Natural killer cell treated with Interleukin-12 subunit alpha and Interleukin-12 subunit beta and Interleukin-15 and Interleukin-18, amount 100 ng/mL, for 72 hours (primary cell): ENCODE measurements at places on chromosomes 6 and 20.

GRCh38 chr20:52926505-52926904 is 45.7 kb upstream of the TSHZ2 start:
- H3K4me3 ChIP-seq, result no peak overlapping the region
- H3K27ac ChIP-seq, result no peak overlapping the region
- peaks cover 15% of the 10 kb centered on the region for H3K27me3 ChIP-seq
- H3K36me3 ChIP-seq, result no peaks in the 10 kb centered on the region

GRCh38 chr6:7668936-7669335 is 57.0 kb upstream of the BMP6 start:
- no peak overlapping the region for H3K27ac ChIP-seq
- H3K27me3 ChIP-seq, result peaks cover 17% of the 10 kb centered on the region
- H3K4me1 ChIP-seq, result no peaks in the 10 kb centered on the region
- H3K4me3 ChIP-seq, result no peak overlapping the region

- H3K27me3 ChIP-seq, result no peaks in the 10 kb centered on the region
- H3K4me1 ChIP-seq, result peaks cover 11% of the 10 kb centered on the region
- no peaks in the 10 kb centered on the region for H3K36me3 ChIP-seq
- H3K27ac ChIP-seq, result no peak overlapping the region
- no peak for DNase-seq
Measured at GRCh38 chr6:158387036-158387435, 74.8 kb downstream of the TULP4 start.

- peaks cover 4% of the 10 kb centered on the region for H3K4me1 ChIP-seq
- H3K36me3 ChIP-seq, result no peaks in the 10 kb centered on the region
- no peak overlapping the region for H3K27ac ChIP-seq
- peaks cover 10% of the 10 kb centered on the region for H3K27me3 ChIP-seq
- DNase-seq, result no peak
- no peak overlapping the region for H3K4me3 ChIP-seq
Measured at GRCh38 chr20:63061771-63062100, 55.0 kb upstream of the BHLHE23 start.

- H3K4me1 ChIP-seq, result no peaks in the 10 kb centered on the region
- no peak overlapping the region for H3K4me3 ChIP-seq
- no peaks in the 10 kb centered on the region for H3K36me3 ChIP-seq
- no peak overlapping the region for H3K27ac ChIP-seq
- H3K27me3 ChIP-seq, result no peaks in the 10 kb centered on the region
- DNase-seq, result no peak
Measured at GRCh38 chr6:81894306-81894705, 141.8 kb upstream of the TENT5A start.

DNA sequence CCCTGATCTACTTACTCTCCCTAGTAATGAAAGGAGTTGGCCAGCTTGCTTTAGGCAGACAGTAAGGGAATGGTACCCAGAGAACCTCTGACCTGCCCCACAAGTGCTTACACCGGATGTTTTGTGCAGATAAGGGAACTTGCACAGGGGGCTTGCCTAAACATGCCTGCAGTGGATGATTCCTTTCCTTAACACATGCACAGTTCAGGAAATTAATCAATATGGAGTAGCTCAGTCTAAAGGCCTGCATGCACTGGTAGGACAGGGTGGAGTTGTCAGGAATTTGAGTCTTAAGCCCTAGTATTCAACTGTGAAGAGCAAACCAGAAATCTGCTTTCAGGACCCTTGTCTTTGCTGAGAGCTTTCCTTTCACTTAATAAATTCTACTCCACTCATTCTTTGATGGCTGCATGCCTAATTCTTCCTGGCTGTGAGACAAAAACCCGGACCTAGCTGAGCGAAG is 3.9 kb upstream of the TRIM38 start:
- peak overlapping the region; percentile 69 for H3K4me3 ChIP-seq
- peaks cover 15% of the 10 kb centered on the region for H3K36me3 ChIP-seq
- H3K4me1 ChIP-seq, result peaks cover 50% of the 10 kb centered on the region
- H3K27me3 ChIP-seq, result no peaks in the 10 kb centered on the region

GRCh38 chr6:108564178-108564577 is 3.5 kb downstream of the FOXO3 start:
- peak overlapping the region; percentile 71 for H3K27ac ChIP-seq
- peaks cover 63% of the 10 kb centered on the region for H3K4me1 ChIP-seq
- H3K4me3 ChIP-seq, result peak overlapping the region; percentile 70
- peak; percentile 62 for DNase-seq
- H3K36me3 ChIP-seq, result peaks cover 8% of the 10 kb centered on the region

- no peaks in the 10 kb centered on the region for H3K27me3 ChIP-seq
- no peaks in the 10 kb centered on the region for H3K36me3 ChIP-seq
- H3K4me1 ChIP-seq, result no peaks in the 10 kb centered on the region
Measured at GRCh38 chr6:113397236-113397635, 459.9 kb upstream of the MARCKS start.

DNA sequence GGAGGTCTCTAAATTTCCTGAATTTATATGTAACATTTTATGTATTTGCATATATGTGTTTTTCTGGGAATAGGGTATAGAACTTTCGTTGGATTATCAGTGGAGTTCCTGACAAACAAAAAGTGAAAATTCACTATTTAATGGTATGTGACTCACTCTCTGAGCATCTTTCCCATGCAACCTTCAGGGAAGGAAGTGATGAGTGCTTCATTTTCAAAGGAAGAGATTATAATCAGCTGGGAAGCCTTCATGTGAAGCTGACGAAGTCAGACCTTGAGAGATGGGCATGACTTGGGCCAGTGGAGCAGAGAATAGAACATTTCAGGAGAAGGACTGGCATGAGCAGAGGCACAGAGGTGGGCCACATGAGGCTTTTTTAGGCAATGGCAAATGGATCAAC is 72.7 kb downstream of the FAXC start:
- H3K4me1 ChIP-seq, result no peaks in the 10 kb centered on the region
- H3K4me3 ChIP-seq, result no peak overlapping the region
- H3K27ac ChIP-seq, result no peak overlapping the region

GRCh38 chr6:42165016-42165415 is 8.1 kb upstream of the GUCA1A start:
- H3K36me3 ChIP-seq, result no peaks in the 10 kb centered on the region
- peaks cover 5% of the 10 kb centered on the region for H3K4me1 ChIP-seq
- no peak overlapping the region for H3K4me3 ChIP-seq
- peaks cover 16% of the 10 kb centered on the region for H3K27me3 ChIP-seq
- no peak overlapping the region for H3K27ac ChIP-seq

- H3K27ac ChIP-seq, result peak overlapping the region; percentile 69
- H3K4me3 ChIP-seq, result peak overlapping the region; percentile 63
- no peaks in the 10 kb centered on the region for H3K27me3 ChIP-seq
- no peaks in the 10 kb centered on the region for H3K36me3 ChIP-seq
- DNase-seq, result peak; percentile 89
Measured at GRCh38 chr6:137927777-137928218, 60.7 kb downstream of the TNFAIP3 start.

- no peaks in the 10 kb centered on the region for H3K36me3 ChIP-seq
- H3K27me3 ChIP-seq, result peaks cover 45% of the 10 kb centered on the region
- H3K4me3 ChIP-seq, result no peak overlapping the region
Measured at GRCh38 chr20:57326667-57327455, 2.7 kb upstream of the SPO11 start.

- no peaks in the 10 kb centered on the region for H3K36me3 ChIP-seq
- peaks cover 23% of the 10 kb centered on the region for H3K27me3 ChIP-seq
- H3K27ac ChIP-seq, result no peak overlapping the region
- no peak overlapping the region for H3K4me3 ChIP-seq
Measured at GRCh38 chr20:47817573-47817972, 32.3 kb upstream of the SULF2 start.

DNA sequence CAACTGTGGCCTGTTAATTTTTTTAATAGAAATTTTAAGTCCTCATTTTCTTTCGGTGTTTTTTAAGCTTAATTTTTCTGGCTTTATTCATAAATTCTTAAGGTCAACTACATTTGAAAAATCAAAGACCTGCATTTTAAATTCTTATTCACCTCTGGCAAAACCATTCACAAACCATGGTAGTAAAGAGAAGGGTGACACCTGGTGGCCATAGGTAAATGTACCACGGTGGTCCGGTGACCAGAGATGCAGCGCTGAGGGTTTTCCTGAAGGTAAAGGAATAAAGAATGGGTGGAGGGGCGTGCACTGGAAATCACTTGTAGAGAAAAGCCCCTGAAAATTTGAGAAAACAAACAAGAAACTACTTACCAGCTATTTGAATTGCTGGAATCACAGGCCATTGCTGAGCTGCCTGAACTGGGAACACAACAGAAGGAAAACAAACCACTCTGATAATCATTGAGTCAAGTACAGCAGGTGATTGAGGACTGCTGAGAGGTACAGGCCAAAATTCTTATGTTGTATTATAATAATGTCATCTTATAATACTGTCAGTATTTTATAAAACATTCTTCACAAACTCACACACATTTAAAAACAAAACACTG is 10.1 kb downstream of the HFE start:
- H3K27me3 ChIP-seq, result no peaks in the 10 kb centered on the region
- DNase-seq, result peak; percentile 70
- peaks cover 6% of the 10 kb centered on the region for H3K4me1 ChIP-seq
- H3K36me3 ChIP-seq, result no peaks in the 10 kb centered on the region
- H3K27ac ChIP-seq, result no peak overlapping the region
- no peak overlapping the region for H3K4me3 ChIP-seq

GRCh38 chr6:74507649-74508048 is 698.2 kb downstream of the COL12A1 start:
- H3K27me3 ChIP-seq, result no peaks in the 10 kb centered on the region
- no peak for DNase-seq
- no peaks in the 10 kb centered on the region for H3K4me1 ChIP-seq
- H3K36me3 ChIP-seq, result peaks cover 8% of the 10 kb centered on the region
- no peak overlapping the region for H3K4me3 ChIP-seq
- H3K27ac ChIP-seq, result no peak overlapping the region

- no peaks in the 10 kb centered on the region for H3K36me3 ChIP-seq
- H3K4me3 ChIP-seq, result no peak overlapping the region
Measured at GRCh38 chr6:128278836-128279235, 241.6 kb downstream of the PTPRK start.

GRCh38 chr6:43506667-43507471 is 3.3 kb downstream of the LRRC73 start:
- peaks cover 13% of the 10 kb centered on the region for H3K4me1 ChIP-seq
- no peak overlapping the region for H3K4me3 ChIP-seq
- peaks cover 7% of the 10 kb centered on the region for H3K36me3 ChIP-seq
- H3K27ac ChIP-seq, result no peak overlapping the region

DNA sequence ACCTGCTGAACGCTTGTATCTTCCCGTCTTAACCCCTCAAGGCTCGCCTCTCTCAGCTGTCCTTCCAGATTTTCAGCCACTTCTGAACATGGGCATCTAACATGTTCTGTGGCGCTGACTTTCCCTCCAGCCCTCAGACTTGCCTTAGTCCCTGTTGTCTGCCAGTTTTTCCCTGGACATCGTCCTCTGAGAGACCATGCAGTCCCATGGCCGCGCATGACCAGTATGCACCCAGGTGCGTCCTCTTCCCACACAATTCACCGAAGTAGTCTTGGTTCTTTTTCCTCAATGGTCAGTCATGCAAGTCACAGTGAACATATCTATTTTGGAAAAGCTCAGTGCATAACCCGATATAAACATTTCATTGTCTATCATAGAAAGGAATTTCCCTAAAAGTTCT is 9.2 kb downstream of the TUBB2B start:
- DNase-seq, result no peak
- no peak overlapping the region for H3K4me3 ChIP-seq
- no peaks in the 10 kb centered on the region for H3K36me3 ChIP-seq
- no peak overlapping the region for H3K27ac ChIP-seq
- H3K4me1 ChIP-seq, result peaks cover 6% of the 10 kb centered on the region
- peaks cover 35% of the 10 kb centered on the region for H3K27me3 ChIP-seq

- H3K27ac ChIP-seq, result no peak overlapping the region
- no peak for DNase-seq
- no peak overlapping the region for H3K4me3 ChIP-seq
- H3K27me3 ChIP-seq, result peaks cover 7% of the 10 kb centered on the region
Measured at GRCh38 chr6:155128977-155129376, 133.9 kb downstream of the TIAM2 start.

- H3K27ac ChIP-seq, result no peak overlapping the region
- no peak overlapping the region for H3K4me3 ChIP-seq
- H3K27me3 ChIP-seq, result peaks cover 5% of the 10 kb centered on the region
- H3K36me3 ChIP-seq, result no peaks in the 10 kb centered on the region
- no peak for DNase-seq
Measured at GRCh38 chr20:2314759-2315439, 19.1 kb downstream of the TGM3 start.
